Stimulated activated CD8-positive, alpha-beta memory T cell treated with anti-CD3 and anti-CD28 coated beads, Interleukin-15, amount 100 ng/mL, for 1 hour (primary cell): ENCODE measurements at places on chromosomes 16 and 17.

DNA sequence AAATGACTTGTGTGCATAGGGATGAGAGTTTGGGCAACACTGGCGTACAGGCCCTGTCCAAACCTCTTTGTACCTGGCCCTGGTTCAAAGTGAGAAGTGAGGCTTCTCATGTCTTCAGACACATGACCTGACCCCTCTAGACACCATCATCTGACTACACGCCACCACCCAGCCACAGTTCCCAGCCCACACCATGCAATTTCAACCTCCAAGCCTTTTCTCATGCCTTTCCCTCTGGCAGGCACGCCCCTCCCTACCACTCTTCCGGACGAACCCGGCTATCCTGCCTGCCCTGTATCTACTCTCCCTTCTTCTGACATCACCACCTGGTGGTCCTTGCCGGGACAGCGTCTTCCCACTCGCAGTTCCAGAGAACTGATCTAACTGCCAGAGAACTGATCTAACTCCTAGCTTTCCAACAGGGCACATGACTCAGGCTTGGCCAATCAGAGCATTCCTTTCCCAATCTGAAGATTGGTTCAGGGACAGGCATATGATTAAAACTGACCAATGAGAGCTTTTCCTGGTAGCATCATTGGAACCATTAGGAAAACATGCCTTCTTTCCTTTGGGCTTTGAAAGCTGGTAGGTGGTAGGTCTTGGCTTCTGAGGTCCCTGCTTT, 27.1 kb upstream of the IL21R start:
- peak; percentile 21 for DNase-seq

- DNase-seq, result no peak
These were observed 4.0 kb downstream of the MYBBP1A start for GRCh38 chr17:4551141-4551540.

- DNase-seq, result no peak
These were observed 16.7 kb downstream of the SLC6A2 start for GRCh38 chr16:55672471-55672870.

DNA sequence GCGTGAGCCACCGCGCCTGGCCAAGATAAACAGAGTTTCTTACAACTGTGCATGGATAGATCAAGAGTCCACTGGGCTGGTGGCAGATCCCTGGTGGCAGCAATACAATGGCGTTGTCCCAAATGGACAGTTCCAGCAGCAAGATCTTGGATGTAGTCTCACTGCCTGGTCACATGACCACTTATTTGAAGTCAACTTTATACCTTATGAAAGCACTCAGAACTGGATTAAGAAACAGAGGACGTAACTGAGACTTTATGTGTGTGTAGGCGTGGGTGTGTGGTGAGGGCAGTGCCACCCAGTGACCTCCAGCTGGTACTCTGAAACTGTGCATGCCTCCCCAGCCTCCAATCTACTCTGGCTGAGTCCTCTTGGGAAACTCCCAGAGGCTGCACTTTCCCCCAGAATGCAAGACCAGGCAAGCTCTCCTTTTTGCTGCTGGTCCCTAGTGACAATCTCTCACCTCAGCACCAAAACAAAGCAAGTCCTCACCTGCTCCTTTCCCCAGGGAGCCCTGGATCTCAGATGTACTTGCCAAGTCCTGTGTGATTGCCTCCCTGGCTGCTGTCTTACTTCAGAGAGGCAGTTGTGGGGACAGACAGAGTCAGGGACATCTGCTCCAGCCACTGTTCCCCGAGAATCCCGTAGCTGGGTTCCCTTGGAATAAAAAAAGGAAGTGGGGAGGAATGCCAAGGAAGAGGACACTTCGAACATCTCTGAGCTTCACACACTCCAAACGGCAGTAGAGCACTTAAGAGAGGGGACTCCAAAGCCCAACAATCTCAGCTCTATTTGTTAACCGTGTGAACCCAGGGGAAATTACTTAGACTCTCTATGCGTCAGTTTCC, 11.7 kb upstream of the ST6GALNAC2 start:
- DNase-seq, result no peak

DNA sequence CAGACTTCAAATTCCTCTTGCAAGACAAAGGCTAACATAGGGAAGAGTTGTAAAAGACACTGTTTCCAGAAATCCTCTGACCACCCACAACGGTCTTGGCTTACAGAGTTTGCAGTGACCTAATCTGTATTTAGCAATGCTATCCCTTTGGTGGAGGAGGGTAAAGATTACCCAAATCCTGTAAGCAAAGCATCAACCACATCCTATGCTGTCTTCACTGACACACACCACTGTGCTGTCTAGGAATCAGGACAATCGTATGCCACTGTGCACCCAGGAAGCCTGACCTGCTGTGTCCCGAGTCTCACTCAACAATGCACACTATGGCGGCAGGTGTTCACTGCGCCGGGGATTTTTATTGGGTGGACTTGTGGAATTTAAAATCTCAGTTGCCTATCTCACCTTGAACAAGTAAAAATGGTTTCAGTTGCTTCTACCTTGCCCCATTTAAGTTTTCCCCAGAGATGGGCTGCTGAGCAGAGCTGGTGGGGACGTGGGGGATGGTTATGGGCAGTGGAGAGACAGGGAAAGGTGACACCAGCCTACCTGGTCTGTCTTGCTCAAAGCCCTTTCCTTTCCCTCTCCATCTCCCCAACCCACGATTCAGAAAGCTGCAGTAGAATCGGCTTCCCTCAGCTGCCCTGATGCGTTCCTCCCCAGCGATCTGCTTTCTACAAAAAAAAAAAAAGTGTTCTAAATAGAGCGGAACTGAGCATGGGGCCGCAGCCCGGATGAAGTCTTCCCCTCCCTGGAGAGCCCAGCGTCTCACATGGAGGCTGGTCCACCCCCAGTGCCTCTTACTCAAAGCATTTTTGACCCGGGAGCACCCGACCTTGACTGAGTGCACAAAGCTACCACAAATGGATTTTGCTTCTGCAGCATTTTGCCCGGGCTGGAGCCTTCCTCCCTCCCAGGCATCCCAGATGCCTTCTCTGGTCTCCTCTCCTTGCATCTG, 271.5 kb downstream of the SOX9 start:
- DNase-seq, result no peak

- DNase-seq, result no peak
These were observed 32.7 kb downstream of the YWHAE start for GRCh38 chr17:1367351-1367745.

- no peak for DNase-seq
These were observed 90.5 kb upstream of the ZNF469 start for GRCh38 chr16:88292007-88292970.

- no peak for DNase-seq
These were observed 39.5 kb downstream of the MRC2 start for GRCh38 chr17:62666801-62667591.

DNA sequence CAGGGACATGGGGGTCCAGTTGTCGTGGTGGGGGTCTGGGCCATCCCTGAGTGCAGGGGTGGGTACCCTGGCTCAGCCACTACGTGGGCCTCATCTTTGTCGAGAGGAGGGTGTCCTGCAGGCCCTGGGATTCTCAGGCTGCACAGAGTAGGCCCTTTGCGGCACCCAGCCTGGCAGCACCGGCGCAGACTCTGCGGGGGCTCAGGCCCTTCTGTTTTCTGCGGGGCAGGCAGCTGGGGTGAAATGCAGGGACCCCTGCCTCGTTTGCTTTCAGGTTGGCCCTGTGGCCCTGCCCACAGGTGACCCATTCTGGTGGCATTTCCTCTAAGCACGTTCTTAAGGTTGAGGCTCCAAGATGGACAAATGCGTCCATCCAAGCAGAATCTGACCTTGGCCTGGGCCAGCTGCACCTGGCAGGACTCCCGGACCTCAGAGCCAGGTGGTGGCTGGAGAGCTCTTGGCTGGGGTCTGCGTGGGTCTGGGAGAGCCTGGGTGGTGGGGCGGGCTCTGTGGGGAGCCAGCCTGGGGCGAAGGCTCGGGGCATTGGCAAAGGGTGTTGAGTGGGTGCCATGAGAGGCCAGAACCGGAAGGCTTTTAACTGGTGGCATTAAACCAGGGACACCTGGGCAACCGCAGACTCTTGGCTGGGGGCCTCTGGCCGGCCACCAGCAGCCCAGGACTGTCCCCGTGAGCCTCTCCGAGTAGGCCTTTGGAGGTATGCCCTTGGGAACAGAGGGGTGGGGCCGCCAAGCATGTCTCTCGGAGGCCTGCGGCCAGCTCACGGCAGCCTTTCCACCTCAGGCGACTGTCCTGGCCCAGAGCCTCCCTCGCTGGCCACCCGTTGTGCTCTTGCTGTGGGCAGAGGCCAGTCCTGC, 16.9 kb downstream of the PRSS27 start:
- no peak for DNase-seq

DNA sequence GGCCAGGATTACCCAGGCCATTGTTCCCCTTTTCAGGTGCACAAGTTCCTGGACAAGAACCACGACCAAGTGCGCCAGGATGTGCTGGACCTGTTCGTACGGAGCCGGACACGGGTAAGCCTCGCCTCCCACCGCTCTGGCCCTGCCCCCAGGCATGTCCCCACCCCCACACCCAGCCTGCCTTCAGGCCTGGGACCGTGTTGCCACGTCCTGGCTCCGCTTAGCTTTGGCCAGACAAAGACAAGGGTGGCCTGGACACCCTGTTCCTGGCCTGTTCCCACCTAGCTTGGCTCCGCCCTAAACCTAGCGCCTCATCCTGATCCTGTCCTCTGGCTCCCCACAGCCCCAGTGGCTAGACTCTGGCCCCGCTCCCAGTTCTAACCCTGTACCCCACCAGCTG, 30.9 kb downstream of the MYO15A start:
- no peak for DNase-seq

DNA sequence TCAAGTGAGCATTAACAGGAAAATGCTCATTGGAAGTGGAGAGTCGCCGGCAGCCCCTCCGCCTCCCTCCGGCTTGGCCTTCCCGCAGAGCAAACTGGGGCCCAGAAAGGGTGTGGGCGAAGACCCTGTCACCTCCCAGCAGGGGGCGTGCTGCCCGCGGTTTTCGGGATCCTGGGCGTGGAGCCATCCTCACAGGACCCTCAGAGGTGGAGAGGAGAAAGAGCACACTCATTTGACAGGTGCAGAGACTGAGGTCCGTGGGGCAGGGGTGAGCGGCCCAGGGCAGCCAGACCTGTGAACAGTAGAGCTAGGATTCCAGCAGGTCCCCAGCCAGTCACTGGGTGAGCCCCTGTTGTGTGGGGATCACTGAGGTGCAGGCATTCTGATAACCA, 1002.9 kb downstream of the KCNJ18 start:
- DNase-seq, result no peak

GRCh38 chr16:56275076-56275475, 83.8 kb downstream of the GNAO1 start:
- DNase-seq, result no peak

- DNase-seq, result no peak
These were observed 20.8 kb downstream of the CIAPIN1 start for GRCh38 chr16:57426356-57426755.

- DNase-seq, result no peak
These were observed 32.8 kb downstream of the GPT2 start for GRCh38 chr16:46916980-46917379.

- no peak for DNase-seq
These were observed 124.0 kb downstream of the MAF start for GRCh38 chr16:79476580-79476979.

- no peak for DNase-seq
These were observed 83.6 kb downstream of the SDK2 start for GRCh38 chr17:73560661-73561060.

- no peak for DNase-seq
These were observed 810.6 kb downstream of the CDH11 start for GRCh38 chr16:64311241-64311640.

DNA sequence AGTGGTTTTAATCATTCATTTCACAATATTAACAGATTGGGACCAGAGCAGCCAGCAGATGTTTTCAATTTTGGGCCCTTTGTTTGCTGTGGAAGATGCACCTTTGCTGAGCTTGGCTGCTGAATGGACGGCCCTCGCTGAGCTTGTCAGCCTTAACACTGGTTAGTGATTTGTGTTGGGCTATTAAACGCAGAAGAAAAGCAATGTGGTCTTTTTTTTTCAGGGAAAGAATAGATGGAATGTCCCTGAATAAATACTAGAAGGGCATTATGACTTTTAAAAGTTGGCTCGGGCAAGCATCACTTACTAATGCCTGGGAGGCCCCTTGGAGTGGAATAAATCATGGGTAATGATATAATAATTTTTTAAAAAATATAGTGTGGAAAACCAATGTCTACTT, 297.0 kb downstream of the MAP2K6 start:
- no peak for DNase-seq

GRCh38 chr16:22373662-22374310, 633 bp downstream of the CDR2 start:
- DNase-seq, result no peak

- no peak for DNase-seq
These were observed 16.3 kb downstream of the SCPEP1 start for GRCh38 chr17:56994009-56994792.

DNA sequence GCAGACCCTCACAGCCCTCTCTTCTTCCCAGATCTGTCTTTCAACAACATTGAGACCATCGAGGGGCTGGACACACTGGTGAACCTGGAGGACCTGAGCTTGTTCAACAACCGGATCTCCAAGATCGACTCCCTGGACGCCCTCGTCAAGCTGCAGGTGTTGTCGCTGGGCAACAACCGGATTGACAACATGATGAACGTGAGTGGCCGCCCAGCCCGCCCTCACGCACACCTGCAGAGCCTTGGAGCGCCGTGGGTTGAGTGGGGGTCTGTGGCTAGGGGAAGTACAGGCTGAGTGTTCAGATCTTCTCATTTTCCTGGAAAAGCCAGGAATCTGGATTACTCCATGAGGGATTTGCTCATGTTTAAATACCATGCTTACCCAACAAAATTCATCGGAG, 15.2 kb downstream of the DRC3 start:
- no peak for DNase-seq

DNA sequence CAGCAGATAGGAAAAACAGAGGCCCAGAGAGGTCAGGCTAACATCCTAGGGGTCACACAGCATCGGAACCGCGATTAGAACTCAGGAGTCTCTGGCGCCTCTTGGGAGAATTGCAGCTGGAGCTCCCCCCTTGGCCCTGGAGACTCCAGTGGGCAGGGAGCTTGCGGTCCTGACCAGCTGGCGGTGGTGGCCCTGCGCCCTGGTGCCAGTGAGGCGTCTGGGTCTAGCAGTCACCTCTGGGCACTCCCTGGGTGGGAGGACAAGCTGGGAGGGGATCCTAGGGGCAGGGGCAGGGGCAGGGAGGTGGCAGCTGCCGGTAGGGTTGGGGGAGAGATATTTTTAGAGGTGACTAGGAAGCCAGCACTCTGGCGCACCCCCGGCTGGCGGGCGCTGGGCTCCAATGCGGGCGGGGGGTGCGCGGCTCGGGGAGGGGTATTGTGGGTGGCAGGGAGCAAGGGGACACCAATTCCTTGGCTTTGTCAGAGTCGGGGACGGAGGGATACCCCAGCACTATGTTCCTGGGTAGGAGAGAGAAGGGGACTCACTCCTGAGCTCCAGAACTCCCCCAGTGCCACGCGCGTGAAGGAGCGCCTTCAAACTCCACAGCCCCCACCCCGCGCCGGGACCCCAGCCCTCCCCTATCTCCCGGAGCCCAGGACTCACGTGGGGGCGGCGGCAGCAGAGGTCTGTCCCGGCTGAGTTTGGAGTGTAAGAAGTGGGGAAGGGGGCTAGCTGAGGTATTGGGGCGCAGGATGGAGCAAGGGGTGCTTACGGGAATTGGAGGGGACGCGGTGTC, 584 bp downstream of the PHOSPHO1 start:
- DNase-seq, result no peak

GRCh38 chr16:72989579-72990551, 58.1 kb downstream of the ZFHX3 start:
- DNase-seq, result no peak

- no peak for DNase-seq
These were observed 3.1 kb downstream of the EVI2A start for GRCh38 chr17:31318298-31318801.

- no peak for DNase-seq
These were observed 2.6 kb downstream of the FZD2 start for GRCh38 chr17:44559634-44560554.

GRCh38 chr16:74199842-74200124, 96.8 kb upstream of the PSMD7 start:
- no peak for DNase-seq
